ENCODE measurements at places on chromosomes 11 and 22. TPM values are rescaled to one million over a fixed set of nuclear protein-coding genes. Genes with fewer than 3 reads are reported as not detected.
A peak's percentile ranks its signal among the peaks of the same experiment; 100 is the strongest.

PCF11 gene
- 168 TPM for total RNA-seq

NEFH gene
- 0.44 TPM for total RNA-seq

CTSW gene
- total RNA-seq: 0.67 TPM

ANKK1 gene
- total RNA-seq: 1.1 TPM

TMEM132A gene
- total RNA-seq: 4.0 TPM

CTSF gene
- total RNA-seq: 79.1 TPM

KCNJ11 gene
- 18.4 TPM for total RNA-seq

MADD gene
- total RNA-seq: 37.1 TPM

SHANK2 gene
- 126 TPM for total RNA-seq

RANBP1 gene
- 140 TPM for total RNA-seq

DENND5A gene
- 45.6 TPM for total RNA-seq

ZBED5 gene
- 51.9 TPM for total RNA-seq

GRCh38 chr11:127943763-127944162, 643.6 kb downstream of the ETS1 start:
- DNase-seq: no peak

DNA sequence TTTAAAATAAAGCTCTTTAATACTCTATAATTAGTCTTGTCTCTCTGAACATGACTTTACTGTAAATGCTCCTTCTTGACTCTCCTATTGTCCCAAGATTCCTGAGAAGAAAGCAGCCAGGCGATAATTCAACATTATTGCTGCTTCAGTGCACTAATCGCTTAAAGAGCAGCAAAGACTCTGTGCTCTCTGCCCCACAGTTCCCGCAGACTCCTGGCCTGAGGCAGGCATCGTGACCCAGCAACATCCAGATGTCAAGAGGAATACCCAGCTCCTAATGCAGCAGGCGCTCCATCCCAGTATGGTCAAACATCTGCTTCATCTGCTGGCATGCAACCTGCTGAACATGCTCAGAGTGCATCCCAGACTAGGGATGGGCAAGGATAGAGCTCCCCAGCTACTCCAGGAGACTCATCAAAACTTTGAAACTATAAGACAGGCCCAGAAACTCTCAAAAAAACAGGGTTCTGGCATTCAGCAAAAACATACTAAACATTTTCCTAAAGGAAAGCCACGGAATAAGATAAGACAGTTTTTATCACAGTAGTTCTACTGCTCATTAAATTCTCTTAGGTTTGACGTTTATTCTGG, 270.0 kb downstream of the SOX6 start:
- no peak for DNase-seq

DNA sequence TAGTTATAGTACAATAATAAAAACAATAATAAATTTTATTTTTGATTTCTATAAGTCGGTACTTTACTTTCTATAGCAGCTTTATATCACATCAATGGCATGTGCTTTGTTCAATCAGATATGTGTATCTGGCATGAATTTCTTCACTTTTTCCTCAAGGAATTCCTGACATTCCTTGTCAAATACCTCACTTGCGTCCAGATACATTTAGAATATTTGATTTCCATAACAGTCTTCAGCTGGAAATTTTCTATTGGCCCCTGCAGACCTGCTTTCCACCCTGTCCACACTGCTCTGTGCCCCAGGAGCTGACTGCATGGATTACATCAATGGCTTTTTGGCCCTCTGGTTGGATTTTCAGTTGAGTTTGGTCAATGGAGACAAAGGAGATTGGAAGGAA, 93.2 kb downstream of the FAR1 start:
- DNase-seq: no peak

GRCh38 chr11:120224972-120225909, 14.4 kb downstream of the OAF start:
- DNase-seq: peak; percentile 27

DNA sequence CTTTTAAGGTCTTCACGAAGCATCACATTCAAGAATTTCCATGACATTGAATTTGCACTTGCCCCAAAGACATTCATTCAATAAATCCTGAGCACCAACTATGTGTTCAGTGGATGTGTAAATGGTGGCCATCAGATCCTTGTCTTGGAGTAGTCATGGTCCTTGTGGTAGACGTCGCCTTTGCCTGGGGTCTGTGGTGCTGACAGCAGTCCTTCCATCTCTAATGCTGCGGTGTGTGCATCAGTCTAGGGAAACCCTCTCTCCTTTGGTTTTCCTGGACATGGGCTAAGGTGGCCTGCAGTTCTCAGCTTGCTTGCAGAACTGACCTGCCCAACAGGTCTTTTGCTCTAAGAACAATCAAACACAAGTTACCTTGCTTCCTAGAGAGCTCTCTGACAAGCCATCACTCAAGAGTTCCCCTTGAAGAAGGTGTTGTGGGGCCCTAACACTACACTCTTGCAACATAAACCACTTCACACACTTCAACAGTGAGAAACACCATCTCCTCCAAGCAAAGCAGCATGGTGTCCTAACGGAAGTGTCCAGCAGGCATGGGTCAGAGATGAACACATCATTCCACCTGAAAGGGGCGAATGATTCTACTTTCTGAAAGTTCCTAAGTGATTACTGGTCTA, 72.1 kb downstream of the BUD13 start:
- no peak for DNase-seq

DNA sequence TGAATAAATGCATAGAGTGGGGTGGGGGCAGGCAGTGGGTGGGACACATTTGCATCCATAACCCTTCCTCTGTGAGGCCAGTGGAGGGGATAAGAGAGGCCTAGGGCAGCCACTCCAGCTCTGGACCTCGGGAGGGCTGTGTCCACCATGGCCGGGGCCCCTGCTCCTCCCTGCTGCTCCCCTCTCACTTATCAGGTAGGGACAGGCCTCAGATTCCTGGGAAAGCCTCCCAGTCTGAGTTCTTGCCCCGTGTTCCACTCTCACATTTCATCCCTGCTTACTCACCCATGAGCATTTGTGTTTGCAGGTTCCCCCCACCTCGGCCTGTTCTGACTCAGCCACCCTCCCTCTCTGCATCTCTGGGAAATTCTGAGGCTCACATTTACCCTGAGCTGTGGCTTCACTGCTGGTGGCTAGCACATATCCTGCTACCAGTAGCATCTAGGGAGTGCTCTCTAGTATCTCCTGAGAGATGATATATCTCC, 128.7 kb upstream of the TOP3B start:
- no peak for DNase-seq

DNA sequence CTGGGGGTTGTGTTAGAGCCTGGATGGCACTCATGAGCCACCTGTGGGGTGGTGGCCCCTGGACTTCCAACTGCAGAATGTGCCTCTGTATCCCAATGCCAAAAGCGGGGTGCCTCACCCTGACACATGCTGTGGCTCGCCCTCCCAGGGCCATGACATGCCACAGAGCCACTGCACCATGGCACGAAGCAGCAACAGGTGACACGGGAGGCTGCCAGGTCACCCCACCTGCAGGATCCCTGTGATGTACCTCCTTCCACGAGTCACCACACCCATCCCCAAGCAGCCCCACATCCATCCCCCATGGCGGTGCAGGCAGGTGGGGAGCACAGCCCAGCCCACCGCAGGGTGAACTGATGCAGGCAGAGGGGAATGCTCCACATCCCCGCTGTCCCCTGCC, 14.8 kb downstream of the NECTIN1 start:
- no peak for DNase-seq

GRCh38 chr22:23113067-23113846, 28.5 kb downstream of the RSPH14 start:
- no peak for DNase-seq

- DNase-seq: peak; percentile 85
Measured at GRCh38 chr11:131694526-131695424, 324.4 kb downstream of the NTM start.

DNA sequence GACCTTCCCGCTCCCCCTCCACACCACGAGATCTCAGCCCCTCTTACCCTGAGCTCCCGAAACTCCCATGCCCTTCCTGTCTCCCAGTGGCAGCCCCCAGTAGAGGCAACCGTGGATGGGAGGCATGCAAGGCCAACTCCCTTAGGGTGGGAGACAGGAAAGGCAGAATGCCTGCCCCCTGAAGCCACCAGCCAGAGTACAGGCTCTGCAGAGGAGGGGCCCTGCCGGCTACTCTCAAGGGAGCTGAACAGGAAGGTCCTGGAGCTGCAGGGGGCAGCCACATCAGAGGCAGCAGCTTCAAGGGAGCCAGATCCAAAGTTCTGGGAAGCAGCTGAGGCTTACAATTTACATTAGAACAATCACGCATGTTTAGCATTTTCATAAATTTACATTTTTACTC, 38.3 kb downstream of the PDE2A start:
- no peak for DNase-seq

- no peak for DNase-seq
Measured at GRCh38 chr22:23394525-23395326, 185.4 kb downstream of the IGLL1 start.

- DNase-seq: no peak
Measured at GRCh38 chr11:116687458-116688201, 85.2 kb downstream of the BUD13 start.

GRCh38 chr11:46183819-46184218, 62.6 kb upstream of the PHF21A start:
- DNase-seq: no peak

GRCh38 chr11:11884774-11885481, 43.2 kb downstream of the USP47 start:
- DNase-seq: no peak

- peak; percentile 81 for DNase-seq
Measured at GRCh38 chr11:35485656-35486322, 39.6 kb downstream of the PAMR1 start.

GRCh38 chr11:75315439-75315805, 36.0 kb downstream of the ARRB1 start:
- DNase-seq: no peak

GRCh38 chr11:66619080-66619554, 2.7 kb downstream of the RBM14 start:
- no peak for DNase-seq

- no peak for DNase-seq
Measured at GRCh38 chr22:27152033-27152432, 494.6 kb downstream of the MIAT start.

DNA sequence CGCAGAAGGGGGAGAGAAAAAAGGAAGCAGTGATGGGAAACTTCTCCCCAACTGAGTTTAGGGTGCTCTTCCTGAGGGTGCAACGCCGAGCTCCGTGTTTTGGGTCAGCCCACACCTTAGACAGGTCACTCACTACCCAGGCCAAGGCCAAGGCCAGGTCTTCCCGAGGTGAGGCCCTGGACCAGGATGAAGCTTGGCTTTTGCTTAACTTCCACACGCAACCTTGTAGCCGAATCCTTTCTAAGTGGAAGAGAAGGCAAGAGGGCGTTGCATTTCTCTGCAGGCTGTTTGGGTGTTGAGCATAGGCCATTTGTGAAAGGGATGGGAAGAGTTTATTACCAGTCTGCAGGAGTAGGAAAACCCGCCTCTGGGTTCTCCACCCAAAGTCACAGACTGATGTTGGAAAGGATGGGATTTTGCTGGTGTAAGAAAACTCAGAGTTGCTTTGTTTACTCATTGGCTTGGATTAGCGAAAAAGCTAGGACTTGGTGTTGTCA, 1.5 kb downstream of the KREMEN1 start:
- no peak for DNase-seq

- no peak for DNase-seq
Measured at GRCh38 chr22:23400286-23400981, 179.7 kb downstream of the IGLL1 start.

DNA sequence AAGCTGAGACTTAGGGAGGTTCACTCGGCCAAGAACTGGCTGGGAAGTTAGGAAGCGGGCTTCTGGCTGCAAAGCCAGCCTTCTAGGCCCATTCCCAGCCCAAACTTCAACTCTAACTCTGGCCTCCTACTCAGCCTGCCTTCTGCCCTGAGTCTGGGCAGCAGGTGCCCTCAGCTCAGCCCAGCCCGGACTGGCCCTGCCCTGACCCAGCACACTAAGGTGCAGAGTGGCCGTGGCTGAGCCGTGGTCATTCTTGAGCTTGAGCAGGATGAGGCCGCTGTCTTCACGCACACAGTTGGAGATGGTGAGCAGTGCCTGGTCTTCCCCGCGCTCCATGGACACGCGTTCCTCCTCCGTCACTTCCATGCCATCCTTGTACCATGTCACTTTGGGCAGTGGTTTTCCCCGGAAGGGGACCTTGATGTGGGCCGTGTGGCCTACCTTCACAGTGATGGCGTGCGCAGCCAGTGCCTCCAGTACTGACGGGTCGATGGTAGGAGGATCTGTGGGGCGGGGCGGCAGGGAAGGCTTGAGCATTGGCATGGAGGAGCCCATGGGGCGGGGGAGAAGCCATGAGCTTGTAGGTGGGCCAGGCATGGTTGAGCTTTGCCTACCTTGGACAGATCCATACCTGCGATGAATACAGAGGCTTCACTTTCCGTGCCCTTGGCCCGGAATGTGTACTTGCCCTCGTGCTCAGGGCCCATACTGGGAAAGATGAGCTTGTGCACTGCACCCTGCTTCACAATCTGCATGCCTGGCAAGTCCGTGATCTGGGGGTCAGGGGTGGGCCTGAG, 12.1 kb downstream of the IGSF22 start:
- DNase-seq: no peak

GRCh38 chr11:5737670-5738392, 1.6 kb downstream of the OR56B1 start:
- no peak for DNase-seq

GRCh38 chr22:23841736-23842445, 3.1 kb upstream of the DERL3 start:
- no peak for DNase-seq

GRCh38 chr22:24510637-24511625, 15.8 kb downstream of the UPB1 start:
- DNase-seq: peak; percentile 40

DNA sequence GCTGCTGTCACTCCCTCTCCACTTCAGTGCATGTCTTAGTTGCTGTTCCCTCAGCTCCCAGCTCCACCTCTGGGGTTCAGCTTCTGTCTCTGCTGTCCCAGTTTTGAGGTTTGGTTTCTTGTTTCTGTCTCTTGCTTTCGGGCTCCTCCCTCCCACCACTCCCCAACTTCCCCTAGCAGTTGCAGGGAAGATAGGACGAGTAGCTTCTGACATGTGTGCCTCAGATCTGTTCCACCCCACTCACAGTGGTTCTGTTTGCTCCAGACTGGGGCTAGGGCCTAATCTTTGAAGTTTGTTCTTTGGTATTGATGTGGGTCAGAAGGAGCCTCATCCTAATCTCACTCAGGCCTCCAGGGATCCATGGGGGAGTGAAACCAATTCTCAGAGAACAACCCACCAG, 2.6 kb upstream of the RRM1 start:
- DNase-seq: no peak

GRCh38 chr11:126884192-126884591, 116.4 kb downstream of the KIRREL3 start:
- DNase-seq: no peak

GRCh38 chr11:112793416-112793815, 167.8 kb upstream of the NCAM1 start:
- no peak for DNase-seq

DNA sequence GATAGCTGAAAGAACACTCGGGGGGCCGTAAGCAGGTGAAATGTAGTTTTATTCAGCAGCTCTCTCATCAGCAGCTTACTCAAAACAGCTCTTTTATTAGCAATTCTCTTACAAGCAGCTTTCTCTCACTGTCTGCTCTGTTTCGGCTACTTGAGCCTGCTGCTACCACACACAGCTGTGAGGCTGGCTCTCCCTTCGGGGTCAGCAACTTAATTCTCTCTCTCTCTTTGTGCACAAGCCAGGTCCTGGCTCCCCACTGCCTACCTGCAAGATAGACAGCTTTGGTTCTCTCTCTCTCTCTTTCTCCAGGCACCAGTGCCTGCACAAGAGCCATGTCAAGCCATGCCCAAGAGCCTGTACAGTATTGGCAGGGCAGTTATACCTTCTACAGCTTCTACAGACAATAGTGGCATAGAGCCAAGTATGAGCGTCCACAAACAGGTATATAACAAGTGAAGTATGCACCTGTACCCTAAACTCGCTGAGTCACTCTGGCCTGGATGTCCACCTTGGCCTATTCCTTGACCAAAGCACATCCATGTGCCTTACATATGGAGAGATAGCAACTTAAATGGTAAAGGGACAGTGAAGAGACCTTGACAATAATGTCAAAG, 110.8 kb downstream of the MTNR1B start:
- peak; percentile 78 for DNase-seq
